Stimulated activated CD8-positive, alpha-beta memory T cell treated with anti-CD3 and anti-CD28 coated beads, Interleukin-12 subunit alpha, Interleukin-12 subunit beta, amount 100 ng/mL, for 1 hour (primary cell): ENCODE measurements at places on chromosomes 12 and 14.

GRCh38 chr12:130849561-130850417 lies 10.7 kb upstream of the STX2 start:
- no peak for DNase-seq

DNA sequence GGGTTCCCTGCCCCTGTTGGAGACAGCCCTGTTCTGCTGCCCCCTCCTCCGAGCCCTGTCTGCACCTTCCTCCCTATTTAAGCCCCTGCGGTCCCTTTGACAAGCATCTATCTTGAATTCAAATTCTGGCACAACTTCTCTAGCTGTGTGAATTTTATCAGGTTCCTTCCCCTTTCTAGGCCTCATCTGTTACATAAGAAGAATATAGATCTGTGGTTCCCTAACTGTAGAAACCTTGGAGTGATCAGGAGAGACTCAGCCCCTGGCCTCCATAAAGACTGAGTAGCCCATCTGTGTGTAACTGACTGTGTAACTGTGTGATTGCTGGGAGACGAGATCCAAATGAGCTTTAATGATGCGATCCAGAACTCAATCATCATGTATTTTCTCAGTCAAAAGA lies 13.0 kb upstream of the RACGAP1 start:
- no peak for DNase-seq

DNA sequence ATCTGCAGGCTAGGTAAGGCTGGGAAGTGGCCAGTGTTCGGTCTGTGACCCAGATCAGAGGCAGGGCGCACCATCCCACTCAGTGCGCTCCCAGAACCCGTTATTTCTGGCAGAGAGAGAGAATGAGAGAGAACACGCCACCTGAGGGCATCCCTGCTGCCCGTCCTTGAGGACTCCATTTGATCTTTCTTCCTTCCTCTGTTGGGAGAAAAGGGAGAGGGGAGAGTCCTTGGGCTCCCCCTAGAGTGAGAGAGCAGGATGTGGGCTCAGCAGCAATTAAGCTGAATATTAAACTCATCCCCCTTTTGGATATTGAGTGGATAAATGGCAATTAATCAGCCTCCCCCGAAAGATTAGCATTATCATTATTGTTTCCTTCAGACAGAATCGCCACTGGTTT lies 70.6 kb downstream of the IFT43 start:
- no peak for DNase-seq

GRCh38 chr14:89139404-89140247 lies 277.4 kb downstream of the FOXN3 start:
- DNase-seq = no peak

DNA sequence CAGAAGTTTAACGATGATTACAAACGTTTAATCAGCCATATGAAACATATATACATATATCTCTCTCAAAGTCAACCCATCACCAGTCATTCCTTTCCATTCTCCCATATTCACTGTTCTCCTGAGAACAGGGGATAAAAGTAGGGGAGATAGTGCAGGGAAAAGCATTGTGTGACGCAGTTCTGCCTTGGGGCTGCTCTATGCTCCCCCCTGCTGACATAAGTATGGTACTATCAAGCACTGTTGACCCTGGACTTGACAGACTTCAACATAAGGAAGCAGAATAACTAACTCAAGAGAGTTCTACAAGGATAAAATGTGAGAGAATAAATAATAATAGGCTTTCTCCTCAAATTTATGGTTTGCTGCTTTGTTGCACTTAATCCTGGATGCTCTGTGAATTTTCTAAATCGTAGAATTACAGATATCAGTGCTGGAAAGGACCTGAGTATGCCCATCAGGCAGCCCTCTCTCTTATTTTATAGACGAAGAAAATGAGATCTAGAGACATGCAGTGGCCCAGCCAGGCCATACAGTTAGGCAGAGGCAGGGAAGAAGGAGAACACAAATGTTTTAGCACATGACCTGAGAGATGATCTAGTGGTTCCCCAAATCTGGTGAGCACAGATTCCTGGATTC lies 87.2 kb downstream of the SCN8A start:
- DNase-seq = no peak
